ENCODE measurements at places on chromosomes 16 and 17.

GRCh38 chr17:27438348-27438998 is 17.8 kb upstream of the KSR1 start:
- DNase-seq, result no peak
- no peaks in the 10 kb centered on the region for H3K4me1 ChIP-seq
- H3K27me3 ChIP-seq, result no peaks in the 10 kb centered on the region
- H3K36me3 ChIP-seq, result no peaks in the 10 kb centered on the region
- H3K4me3 ChIP-seq, result no peak overlapping the region
- H3K27ac ChIP-seq, result no peak overlapping the region

- DNase-seq, result no peak
- no peaks in the 10 kb centered on the region for H3K4me1 ChIP-seq
- H3K27ac ChIP-seq, result no peak overlapping the region
- no peaks in the 10 kb centered on the region for H3K27me3 ChIP-seq
These were observed 38.6 kb downstream of the HS3ST4 start for GRCh38 chr16:25730396-25730795.

DNA sequence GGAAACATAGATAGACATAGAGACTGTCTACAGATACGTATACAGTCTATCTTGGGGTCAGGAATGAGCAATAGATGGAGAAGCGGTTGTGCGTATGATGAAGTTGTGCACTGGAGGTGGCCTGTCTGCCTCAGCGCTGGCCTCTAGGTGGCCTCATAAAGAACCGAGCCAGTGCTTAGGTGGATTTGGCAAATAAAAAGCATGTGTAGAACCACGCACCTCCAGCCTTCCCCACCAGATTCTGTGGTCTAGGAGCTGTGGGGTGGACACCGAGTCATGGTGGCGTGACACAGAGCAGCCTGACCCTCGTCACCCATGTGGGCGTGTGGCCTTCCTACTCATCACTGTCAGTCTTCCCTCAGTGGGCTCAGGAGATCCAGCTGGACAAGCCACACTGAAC is 34.0 kb downstream of the PGS1 start:
- H3K27me3 ChIP-seq, result no peaks in the 10 kb centered on the region
- no peak overlapping the region for H3K27ac ChIP-seq
- H3K36me3 ChIP-seq, result no peaks in the 10 kb centered on the region
- DNase-seq, result no peak

- H3K36me3 ChIP-seq, result no peaks in the 10 kb centered on the region
- no peaks in the 10 kb centered on the region for H3K27me3 ChIP-seq
- H3K4me1 ChIP-seq, result no peaks in the 10 kb centered on the region
- no peak for DNase-seq
These were observed 729.7 kb upstream of the GOT2 start for GRCh38 chr16:59463776-59464175.
